ENCODE measurements at places on chromosomes 3 and 15.

DNA sequence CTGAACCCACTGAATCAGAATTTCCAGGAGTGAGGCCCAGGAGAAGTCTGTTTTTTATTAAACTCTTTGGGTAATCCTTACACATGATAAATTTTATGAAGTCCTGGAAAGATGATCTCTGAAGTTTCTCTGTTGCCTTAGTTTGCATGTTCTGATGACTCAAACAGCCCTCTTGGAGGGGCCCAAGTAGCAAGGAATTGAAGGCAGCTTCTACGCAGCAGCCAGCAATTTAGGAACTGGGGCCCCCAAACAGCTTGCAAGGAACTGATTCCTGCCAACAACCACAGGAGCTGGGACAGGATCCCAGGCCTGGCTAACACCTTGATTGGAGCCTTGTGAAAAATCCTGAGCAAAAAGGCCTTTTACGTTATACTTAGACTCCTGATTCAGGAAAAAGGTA is 5.4 kb upstream of the ACP3 start:
- no peak for DNase-seq

GRCh38 chr15:95930659-95931375 is 399.7 kb upstream of the NR2F2 start:
- DNase-seq = no peak

DNA sequence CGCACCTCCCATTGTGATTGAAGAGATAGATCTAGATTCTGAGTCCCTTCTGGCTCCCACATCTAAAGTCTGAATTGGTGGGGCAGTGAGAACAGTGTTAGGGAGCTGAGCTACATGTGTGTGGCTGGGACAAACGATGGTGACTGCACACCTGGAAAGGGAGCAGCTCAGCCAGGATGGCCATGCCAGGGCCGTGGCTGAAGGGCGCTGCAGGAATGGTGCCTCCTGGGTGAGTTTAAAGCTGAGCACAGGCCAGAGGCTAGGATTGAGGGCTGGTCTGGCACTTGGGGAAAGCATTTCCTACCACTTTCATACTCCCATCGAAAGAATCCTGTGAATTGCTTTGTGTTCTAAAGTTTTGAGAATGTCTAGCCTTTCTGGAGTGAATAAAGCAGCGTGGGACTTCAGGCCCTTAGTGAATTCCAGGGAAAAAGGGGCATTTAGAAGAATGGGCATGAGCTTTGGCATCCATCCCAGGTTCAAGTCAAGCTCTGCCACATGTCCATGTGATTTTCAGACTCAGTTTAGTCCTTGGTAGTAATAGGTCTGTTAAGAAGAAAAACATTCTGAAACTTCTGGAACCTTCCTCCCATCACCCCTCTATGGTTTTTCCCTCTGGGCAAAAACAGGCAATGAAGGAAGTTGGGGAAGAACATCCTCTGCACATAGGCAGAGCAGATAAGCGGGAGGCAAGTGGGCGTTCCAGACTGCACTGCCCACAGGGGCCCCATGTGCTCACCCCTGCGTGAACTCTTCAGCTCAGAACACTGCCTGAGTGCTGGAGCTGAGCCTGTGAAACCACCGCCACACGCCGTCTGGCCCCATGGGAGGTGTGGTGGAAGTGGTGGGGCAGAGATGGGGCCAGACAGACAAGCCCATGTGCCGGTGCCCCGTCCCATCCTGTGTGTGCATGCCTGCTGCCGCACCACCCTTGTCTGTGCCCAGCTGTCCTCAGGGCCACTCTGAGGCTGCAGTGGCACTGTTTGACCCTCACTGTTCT is 12.9 kb upstream of the CPNE9 start:
- DNase-seq = no peak

DNA sequence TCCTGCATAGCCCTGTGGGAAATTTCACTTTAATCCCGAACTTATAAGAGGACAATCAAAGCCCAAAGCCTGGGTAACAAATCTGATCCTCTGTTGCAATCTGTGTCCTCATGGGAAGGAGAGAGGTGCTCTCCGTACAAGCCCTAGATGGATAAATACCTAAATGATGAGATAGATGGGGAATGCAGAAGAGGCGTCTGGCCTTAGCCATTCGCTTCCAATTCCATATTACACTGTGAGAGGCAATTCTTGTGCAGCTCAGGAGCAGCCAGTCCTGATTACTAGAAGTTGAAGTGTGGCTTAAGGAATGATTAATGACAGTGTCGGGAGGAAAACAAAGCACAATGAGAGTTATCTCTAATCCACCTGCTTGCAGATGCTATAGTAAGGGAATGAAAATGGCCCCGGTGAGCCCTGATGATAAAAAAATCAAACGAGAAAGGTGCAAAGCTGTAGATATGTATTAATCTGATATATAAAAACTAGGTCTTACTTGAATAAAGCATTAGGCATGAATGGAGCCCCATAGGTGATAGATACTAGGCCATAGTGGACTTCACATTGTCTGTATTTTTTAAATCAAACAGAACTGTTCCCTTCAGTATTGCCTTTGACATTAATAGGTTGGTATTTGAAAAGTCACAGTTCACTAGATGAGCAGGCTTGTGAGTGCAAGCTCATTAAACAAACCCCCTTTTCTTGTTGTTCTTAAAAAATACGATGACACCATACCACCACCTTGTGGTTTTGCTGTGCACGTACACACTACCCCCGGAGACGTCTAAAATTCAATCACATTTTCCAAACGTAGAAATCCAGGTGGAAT is 54.2 kb upstream of the TMCO5A start:
- no peak for DNase-seq

DNA sequence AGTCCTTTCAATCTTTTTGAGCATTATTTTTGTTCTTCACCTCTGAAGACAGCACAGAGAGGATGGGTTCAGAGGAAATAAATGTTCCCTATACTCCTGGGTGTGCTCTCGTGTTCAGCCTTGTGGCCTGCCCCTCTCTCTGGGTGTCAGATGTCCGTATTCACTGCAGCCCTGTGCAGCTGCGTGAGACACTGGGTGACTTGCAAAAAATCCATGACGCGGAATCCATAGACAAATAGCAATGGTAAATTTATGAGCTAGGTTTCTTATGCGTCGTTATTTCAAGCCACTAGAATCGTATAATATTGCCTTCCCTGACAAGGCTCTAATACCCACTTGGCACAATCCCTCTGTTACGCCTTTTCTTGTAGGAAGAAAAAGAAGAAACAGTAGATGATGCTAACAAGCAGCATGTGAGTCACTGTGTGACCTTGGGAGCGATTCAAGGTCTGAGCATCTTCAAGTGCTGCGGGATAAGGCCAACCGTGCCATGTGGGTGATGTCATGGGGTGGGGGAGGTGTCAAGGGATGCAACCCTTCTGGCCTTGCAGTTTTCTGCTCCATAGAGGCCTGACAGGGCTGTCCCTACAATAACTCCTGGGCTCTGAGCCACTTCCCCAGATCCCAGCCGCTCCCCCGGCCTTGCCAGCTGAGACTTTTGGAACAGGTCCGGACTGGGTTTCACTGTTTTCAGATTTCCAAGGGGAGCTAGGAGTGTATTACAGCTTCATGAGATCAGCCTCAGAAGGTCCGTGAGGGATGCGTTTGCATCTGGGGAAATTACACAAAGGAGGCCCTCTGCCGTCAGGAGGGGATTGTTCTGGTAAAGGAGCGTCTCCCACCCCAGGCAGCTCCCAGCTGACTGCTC is 47.6 kb upstream of the POMGNT2 start:
- DNase-seq = no peak

DNA sequence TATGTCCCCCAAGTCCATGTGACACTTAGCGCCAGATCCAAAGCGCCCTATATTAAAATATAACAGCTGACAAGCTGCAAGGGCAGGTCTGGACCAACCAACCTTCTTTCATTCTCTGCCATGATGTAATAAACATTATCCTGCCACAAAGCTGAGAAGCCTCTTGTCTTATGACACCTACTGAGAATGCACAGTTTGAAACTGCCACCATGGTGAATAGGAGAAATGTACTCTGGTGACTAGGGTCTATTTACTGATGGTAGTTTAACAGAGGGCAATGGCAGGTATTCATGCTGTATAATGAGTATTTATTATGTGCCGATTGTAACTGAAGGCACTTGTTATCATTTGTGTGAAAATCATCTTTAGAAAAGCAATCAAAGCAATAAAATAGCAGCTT is 634.0 kb downstream of the OTOL1 start:
- DNase-seq = no peak

DNA sequence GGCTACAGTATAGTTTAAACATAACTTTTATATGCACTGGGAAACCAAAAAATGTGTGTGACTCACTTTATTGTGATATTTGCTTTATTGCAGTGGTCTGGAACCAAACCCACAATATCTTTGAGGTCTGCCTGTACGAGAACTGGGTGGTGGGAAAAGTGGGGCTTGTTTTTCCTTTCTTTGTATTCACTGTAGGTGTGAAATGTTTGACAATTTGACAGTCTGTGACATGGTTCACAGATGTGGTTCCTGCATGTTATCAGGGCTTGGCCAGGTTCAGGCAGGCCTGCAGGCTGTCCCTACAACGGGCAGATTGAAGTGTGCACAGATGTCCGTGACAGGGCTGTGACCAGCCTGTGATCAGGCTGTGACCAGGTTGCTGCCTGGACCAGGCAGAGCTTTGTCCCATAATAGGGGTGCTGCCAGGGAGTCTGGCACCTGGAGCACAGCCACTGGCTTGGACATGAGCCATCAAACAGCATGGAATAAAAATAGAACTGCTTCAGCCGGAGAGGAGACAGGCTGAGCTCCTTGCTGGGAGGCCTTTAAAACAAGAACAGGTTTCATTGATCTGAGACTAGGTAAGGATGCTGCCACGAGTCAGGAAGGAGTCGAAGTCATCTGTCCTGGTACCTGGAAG is 61.0 kb downstream of the KLF13 start:
- no peak for DNase-seq

DNA sequence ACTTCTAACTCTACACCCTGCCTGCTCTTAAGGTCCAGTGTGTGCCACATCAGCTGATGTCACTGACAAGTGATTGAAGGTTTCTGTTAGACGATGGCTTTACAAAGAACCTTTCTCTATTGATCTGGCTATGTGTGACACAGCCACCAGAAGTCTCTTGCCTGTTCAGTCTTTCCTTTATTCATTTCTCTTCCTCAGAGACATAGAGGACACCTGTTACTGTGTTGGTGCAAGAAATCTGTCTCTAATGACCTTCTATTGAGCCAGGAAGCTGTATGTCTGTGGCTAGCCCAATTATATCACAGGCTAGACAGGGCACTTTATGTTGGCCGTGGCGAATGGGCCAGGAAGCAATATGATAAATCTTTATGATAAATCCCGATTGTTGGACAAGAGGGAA is 173.3 kb upstream of the GAP43 start:
- DNase-seq = no peak
